PC-3 (cell line): ENCODE measurements at places on chromosomes 7 and 10. TPM values are rescaled to one million over a fixed set of nuclear protein-coding genes. Genes with fewer than 3 reads are reported as not detected.

- peak; percentile 70 for DNase-seq
Observed at GRCh38 chr7:92717993-92718716, 118.2 kb downstream of the CDK6 start.

DNA sequence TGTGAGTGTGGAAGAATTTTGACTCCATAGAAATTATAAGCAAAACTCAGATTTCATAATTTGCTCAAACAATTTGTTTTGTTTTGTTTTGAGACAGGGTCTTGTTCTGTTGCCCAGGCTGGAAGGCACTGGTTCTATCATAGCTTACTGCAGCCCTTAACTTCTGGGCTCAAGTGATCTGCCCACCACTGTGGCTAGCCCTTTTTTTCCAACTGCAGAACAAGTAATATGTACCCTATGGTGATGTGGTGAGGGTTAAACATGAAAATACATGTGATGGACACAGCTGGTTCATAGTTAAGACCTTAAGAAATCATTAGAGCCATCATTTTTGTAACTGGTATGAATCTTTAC, 31.1 kb downstream of the CSTF2T start:
- no peak for DNase-seq

- DNase-seq = no peak
Observed at GRCh38 chr10:49768731-49769130, 6.6 kb upstream of the OGDHL start.

DNA sequence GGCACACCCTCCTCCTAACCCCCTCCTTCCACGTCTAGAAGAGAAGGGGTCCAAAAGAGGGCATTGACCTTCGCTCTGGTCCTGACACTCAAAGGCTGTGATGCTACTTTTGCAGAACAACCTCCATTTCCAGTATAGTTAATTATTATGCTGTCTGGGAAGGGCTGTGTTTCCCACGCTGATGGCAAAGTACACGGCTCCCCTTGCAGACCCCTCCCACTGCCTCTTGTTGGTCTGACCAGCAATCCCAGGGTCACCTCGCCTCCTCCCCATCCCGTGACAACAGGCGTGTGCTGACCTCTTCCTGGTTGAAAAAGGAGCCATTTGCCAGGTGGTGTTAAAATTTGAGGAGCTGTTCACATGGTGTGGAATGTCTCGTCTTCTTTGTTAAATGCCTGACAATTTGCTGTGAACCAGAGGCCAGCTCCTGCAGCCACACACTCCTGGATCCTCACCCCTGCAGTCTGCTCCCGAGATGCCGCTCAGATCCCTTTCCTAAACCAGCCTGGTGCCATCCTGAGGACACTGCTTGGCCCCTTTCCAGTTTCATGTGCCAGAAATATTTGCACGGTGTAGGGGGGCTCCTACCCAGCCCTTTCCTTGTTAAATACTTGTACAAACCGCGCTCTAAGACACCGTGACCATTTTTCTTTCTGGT, 321.7 kb downstream of the WDR37 start:
- DNase-seq = no peak

DNA sequence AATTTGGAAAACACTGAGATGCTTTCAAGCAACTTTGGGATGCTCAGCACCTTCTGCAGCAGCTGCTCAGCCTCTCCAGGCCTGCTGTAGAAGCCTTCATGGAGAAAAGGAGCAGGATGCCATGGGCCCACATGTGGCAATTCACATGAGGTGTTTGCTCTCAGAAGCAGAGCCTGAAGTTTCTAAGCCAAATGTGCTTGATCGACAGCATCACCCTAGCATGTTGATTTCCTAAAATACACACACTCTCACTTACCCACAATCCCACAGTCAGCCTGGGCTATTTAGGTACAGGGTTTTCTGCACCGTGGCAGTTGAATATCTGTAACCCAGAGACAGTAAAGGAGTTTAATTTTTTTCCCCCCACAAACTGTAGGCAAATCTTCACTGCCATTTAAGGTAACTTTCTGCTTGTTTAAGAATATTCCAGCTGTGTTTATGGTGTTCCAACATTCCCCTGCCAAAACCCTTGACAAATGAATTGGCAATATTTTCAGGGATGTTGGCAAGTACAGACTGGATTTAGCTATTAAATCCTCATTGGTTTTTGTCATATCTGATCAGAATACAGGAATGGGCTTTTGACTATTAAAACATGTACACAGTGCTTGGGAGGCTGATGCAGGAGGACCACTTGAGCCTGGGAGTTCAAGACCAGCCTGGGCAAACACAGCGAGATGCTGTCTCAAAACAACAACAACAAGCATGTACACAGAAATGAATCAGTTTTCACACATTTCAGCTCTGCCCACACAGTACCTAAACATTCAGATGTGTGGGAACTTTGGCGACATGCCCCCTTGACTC, 244.2 kb downstream of the CELF2 start:
- no peak for DNase-seq

- no peak for DNase-seq
Observed at GRCh38 chr7:155203882-155204691, 93.6 kb upstream of the INSIG1 start.

DNA sequence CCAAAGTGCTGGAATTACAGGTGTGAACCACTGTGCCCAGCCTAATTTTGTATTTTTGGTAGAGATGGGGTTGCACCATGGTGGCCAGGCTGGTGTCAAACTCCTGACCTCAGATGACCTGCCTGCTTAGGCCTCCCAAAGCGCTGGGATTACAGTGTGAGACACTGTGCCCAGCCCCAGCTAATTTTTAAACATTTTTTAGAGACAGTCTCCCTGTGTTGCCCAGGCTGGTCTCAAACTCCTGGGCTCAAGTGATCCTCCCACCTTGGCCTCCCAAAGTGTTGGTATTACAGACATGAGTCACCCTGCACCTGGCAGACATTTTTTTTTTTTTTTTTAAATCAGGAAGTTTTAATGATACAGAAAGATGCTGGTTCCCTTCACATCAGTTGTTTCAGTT, 15.5 kb downstream of the DENND10 start:
- no peak for DNase-seq

- DNase-seq = no peak
Observed at GRCh38 chr10:131733596-131733995, 167.2 kb upstream of the PPP2R2D start.

DNA sequence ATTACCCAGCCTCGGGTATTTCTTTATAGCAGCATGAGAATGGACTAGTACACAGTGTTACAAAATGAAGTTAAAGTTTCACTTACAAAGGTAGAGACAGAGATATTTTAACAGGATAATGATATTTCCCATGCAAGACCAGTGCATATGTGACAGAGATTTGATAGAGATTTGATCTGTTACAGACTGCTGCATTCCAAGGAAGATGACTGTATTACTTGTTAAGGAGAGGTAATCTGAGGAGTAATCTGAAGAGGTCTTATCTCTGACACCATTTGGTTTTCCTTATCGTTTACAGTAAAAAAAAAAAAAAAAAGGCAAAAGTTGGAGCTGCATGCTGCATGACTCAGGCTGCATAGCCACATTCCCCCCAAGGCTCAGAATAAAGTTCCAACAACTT, 289.6 kb downstream of the POM121L12 start:
- no peak for DNase-seq

OPN1SW gene
- total RNA-seq = not detected in 2 replicates

TAS2R5 gene
- 0.26 and 1.4 TPM in 2 replicates for total RNA-seq

ZCCHC24 gene
- total RNA-seq = 32.9 and 40.7 TPM in 2 replicates
